ENCODE measurements at places on chromosomes 16 and 17.

DNA sequence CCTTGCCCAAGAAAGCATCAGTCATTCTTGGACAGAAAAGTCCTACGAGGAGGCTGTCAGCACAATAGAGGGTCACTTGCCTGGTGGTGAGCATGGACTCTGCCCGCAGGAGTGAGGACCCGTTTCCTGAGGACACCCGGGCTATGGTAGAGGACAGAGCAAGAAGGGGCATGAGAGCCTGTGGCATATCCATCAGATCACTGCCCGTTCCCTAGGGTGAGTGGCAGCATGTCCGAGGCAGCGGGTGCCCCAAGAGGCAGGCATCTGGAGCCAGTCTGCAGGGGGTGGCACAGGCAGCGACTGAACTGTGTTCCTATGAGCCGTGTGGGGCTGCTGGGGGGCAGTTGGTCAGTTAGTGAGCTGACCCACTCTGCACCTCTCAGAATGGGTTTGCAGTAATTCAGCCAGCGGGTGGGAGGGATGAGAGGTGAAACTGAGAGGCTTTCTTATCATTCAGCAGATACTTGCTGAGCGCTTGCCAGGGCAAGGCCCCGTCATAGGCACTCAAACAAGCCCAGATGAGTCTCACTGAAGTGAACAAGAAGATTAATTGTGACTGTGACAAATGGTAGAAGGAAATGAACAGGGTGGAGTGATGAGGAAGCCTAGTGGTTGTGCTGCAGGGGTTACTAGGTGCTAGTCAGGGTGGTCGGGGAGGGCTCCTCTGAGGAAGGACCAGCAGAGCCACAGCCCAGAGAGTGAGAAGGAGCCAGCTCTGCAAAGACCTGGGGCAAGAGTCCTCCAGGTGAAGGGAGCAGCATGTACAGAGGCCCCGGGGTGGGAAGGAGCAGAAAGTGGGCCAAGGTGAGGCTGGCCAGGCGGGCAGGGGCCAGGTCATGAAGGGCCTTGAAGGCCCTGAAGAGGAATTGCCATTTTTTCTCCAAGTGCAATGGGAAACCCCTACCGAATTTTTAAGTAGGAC lies 87.9 kb downstream of the CLEC16A start:
- DNase-seq: no peak

- no peak for DNase-seq
Observed at GRCh38 chr16:877242-878071, 76.9 kb upstream of the GNG13 start.

- DNase-seq: no peak
Observed at GRCh38 chr17:36923814-36924221, 13.5 kb upstream of the LHX1 start.

- no peak for DNase-seq
Observed at GRCh38 chr16:4679850-4680636, 13.3 kb upstream of the NUDT16L1 start.

DNA sequence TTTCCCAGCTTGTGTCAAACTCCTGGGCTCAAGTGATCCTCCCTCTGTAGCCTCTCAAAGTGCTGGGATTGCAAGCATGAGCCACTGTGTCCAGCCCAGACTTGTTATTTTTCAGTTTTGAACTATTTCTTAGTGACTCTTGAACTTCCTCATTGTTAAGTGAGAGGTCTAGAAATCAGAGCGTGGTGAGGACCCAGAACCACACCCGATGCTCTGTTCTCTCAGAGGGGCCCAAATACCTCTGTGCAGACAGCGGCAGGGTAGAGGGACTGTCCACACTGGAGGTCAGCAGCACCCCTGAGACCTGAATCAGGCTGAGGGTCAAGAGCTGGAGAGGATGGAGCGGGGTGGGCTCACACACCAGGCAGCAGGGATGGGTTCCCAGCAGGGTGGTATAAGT lies 47.7 kb upstream of the MEAK7 start:
- no peak for DNase-seq

GRCh38 chr17:7677388-7678067 lies 9.8 kb downstream of the TP53 start:
- no peak for DNase-seq

GRCh38 chr17:32191306-32191705 lies 49.0 kb downstream of the RHOT1 start:
- no peak for DNase-seq

DNA sequence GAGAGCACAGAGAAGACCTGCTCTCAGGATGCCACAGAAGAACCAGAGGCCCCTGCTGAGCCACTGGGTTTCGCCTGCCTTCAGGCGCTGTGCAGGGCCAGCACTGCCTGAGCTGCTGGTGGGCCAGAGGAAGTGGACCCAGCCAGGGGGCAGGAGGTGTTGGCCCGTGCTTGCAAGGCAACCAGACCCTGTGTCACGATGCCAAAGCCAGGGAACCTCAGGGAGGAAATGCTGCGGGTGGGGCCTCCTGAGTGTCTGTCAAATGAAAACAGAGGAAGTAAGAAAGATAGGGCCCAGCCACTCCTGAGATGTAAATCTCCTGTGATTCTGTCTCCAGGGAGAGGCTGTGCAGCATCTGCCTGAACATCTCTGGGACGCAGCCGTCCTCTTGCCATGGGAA lies 58.1 kb upstream of the ADORA2B start:
- DNase-seq: no peak
